ENCODE measurements at places on chromosomes 16 and 17. TPM values are rescaled to one million over a fixed set of nuclear protein-coding genes. Genes with fewer than 3 reads are reported as not detected.

- H3K27me3 ChIP-seq = no peaks in the 10 kb centered on the region
- DNase-seq = no peak
- no peak overlapping the region for H3K27ac ChIP-seq
- peaks cover 26% of the 10 kb centered on the region for H3K4me1 ChIP-seq
These were observed 13.2 kb upstream of the SLC12A3 start for GRCh38 chr16:56851671-56852400.

DNA sequence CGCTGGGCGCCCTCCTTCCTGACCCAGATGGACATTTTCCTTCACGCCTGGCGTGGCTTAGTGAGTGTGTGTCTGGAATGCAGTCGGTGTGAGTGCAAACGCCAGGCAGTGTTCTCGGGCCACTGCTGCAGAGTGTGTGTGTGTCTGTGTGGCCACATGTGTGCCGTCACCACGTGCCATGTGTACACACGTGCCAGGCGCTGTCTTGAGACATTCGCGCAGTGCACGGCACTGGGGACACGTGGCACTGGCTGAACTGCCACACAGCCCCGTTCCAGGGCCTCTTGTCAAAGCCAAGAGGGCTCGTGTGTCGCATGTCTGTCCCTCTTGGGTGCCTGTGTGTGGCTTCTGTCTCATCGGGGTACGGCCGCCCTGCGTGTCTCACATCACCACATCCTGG, 28.8 kb downstream of the MAPK8IP3 start:
- no peaks in the 10 kb centered on the region for H3K27me3 ChIP-seq
- peaks cover 10% of the 10 kb centered on the region for H3K36me3 ChIP-seq
- no peak overlapping the region for H3K27ac ChIP-seq
- H3K4me3 ChIP-seq = no peak overlapping the region
- DNase-seq = no peak

GRCh38 chr16:24736758-24737157, 7.3 kb downstream of the TNRC6A start:
- H3K27ac ChIP-seq = peak overlapping the region; percentile 19
- H3K4me3 ChIP-seq = no peak overlapping the region
- peaks cover 63% of the 10 kb centered on the region for H3K4me1 ChIP-seq
- H3K27me3 ChIP-seq = no peaks in the 10 kb centered on the region

- H3K4me1 ChIP-seq = peaks cover 8% of the 10 kb centered on the region
- no peaks in the 10 kb centered on the region for H3K27me3 ChIP-seq
- no peak overlapping the region for H3K27ac ChIP-seq
- no peak for DNase-seq
These were observed 849 bp upstream of the SOX15 start for GRCh38 chr17:7590743-7591142.

- no peak overlapping the region for H3K4me3 ChIP-seq
- no peaks in the 10 kb centered on the region for H3K27me3 ChIP-seq
- H3K4me1 ChIP-seq = peaks cover 2% of the 10 kb centered on the region
- H3K36me3 ChIP-seq = no peaks in the 10 kb centered on the region
- no peak overlapping the region for H3K27ac ChIP-seq
- no peak for DNase-seq
These were observed 241.8 kb upstream of the CIBAR2 start for GRCh38 chr16:85353839-85354685.

DNA sequence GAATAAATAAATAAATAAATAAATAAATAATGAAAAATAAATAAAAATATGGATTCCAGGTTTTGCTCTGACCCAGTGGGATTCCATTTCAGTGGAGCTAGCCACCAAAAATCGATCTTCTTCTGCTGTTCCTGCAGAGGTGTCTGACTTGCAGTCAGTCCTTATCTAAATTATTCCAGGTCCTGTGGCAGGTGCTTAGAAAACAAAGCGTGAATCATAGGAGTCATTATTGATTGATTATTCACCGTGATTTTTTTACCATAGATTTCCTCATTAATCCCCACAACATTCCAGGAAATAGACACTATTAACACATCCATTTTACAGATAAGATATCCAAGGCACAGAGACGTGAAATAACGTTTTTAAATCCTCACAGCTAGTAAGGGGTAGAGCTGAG, 31.5 kb upstream of the ABR start:
- no peak overlapping the region for H3K27ac ChIP-seq
- H3K36me3 ChIP-seq = no peaks in the 10 kb centered on the region
- H3K4me1 ChIP-seq = no peaks in the 10 kb centered on the region
- no peak overlapping the region for H3K4me3 ChIP-seq
- DNase-seq = no peak
- H3K27me3 ChIP-seq = no peaks in the 10 kb centered on the region

DNA sequence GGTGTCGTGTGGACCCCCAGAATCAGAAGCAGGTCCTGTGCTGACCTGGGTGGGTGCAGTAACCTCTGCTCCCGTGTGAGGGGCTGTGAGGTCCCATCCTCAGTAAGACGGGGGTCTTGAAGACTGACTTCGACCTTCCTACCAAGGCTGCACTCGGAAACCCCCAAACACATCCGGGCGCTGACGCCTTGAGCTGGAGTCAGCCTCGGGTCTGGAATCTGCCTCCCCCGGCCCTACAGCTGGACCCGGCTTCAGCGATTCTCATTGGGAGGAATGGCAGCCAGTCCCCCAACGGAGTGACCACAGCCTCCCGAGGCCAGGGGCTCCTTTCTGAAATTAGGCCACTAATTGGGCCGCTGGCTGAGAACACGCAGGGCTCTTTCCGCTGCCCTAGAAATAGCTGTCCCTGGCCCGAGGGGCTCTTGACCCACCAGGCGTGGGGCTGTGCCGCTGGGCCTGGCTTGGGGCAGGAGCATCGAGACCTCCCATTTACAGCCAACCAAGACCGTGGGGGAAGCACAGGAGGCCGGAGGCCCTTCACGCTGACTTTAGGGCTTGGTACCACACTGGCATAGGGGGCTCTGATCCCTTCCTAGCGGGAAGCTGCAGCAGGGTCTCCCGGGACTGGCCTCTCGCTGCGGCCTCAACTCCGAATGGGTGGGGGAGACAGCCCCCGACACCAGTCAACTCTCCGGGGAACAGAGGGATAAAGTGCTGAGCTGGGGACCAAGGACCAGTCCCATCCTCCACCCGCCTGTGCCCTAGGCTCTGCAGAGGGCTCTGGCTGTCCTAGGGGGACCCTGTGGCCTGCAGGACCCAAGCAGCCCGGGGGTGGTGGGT, 2.6 kb upstream of the GNG13 start:
- H3K4me3 ChIP-seq = no peak overlapping the region
- H3K27me3 ChIP-seq = peaks cover 50% of the 10 kb centered on the region
- H3K36me3 ChIP-seq = no peaks in the 10 kb centered on the region
- no peaks in the 10 kb centered on the region for H3K4me1 ChIP-seq
- H3K27ac ChIP-seq = no peak overlapping the region
- DNase-seq = no peak

DNA sequence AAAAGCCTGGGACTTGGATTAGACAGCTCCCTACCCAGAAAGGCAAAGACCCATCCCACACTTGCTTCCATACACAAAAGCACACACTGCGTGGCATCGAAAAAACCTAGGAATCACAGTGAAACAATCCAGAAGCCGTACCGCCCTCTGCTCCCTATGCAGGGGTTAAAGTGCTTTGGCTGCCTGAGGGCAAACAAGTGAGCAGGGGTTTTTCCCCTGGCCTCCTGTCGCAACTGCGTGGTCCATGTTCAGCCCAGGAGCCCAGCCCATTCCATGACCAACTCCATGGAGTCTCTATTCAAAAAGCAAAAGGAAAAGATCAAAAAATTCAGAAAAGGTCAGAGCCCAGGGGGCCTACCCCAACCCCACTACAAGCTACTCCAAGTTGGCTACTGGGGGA, 3.6 kb upstream of the GSDMB start:
- no peak overlapping the region for H3K4me3 ChIP-seq
- no peak overlapping the region for H3K27ac ChIP-seq
- no peak for DNase-seq

GRCh38 chr17:35132099-35132498, 10.0 kb downstream of the NLE1 start:
- H3K4me1 ChIP-seq = peaks cover 4% of the 10 kb centered on the region
- peaks cover 3% of the 10 kb centered on the region for H3K36me3 ChIP-seq
- no peak overlapping the region for H3K4me3 ChIP-seq
- no peaks in the 10 kb centered on the region for H3K27me3 ChIP-seq
- DNase-seq = no peak
- H3K27ac ChIP-seq = no peak overlapping the region

- DNase-seq = no peak
- no peak overlapping the region for H3K4me3 ChIP-seq
- peaks cover 20% of the 10 kb centered on the region for H3K4me1 ChIP-seq
- no peak overlapping the region for H3K27ac ChIP-seq
- peaks cover 20% of the 10 kb centered on the region for H3K36me3 ChIP-seq
- H3K27me3 ChIP-seq = no peaks in the 10 kb centered on the region
These were observed 9.7 kb downstream of the CFAP20 start for GRCh38 chr16:58119509-58119845.

GRCh38 chr17:74244548-74244947, 29.5 kb upstream of the DNAI2 start:
- H3K4me3 ChIP-seq = no peak overlapping the region
- H3K27ac ChIP-seq = no peak overlapping the region
- no peak for DNase-seq
- no peaks in the 10 kb centered on the region for H3K27me3 ChIP-seq
- H3K36me3 ChIP-seq = no peaks in the 10 kb centered on the region
- H3K4me1 ChIP-seq = peaks cover 30% of the 10 kb centered on the region

GRCh38 chr17:81388091-81388611, 7.1 kb upstream of the BAHCC1 start:
- no peaks in the 10 kb centered on the region for H3K27me3 ChIP-seq
- DNase-seq = no peak
- H3K4me1 ChIP-seq = peaks cover 60% of the 10 kb centered on the region
- peak overlapping the region; percentile 80 for H3K4me3 ChIP-seq

DNA sequence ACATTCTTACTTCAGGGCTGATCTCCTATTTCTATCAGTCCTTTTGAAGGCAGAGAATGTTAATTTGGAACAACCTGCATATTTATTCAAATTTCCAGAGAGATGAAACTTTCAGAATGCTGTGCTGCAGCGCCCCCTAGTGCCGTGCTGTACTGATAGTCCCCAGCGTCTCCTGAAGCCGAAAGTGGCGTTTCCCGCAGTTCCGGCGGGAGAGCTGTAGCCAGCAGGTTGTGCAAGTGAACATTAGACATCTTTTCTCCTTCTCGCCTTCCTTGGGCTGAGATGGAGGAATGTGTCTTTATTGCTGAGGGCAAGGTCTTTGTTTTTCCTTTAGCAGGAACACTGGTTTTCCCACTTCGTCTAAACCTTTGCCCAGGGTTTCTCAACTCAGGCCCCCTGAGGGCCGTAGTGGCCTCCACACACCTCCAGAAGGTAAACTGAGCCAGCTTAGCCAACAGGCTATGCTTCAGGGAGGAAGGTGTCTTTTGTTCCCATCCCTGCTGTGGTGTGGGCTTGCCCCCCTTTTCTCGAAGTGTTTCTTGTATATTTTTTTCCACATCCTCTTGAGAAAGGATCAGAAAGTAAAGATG, 26.4 kb downstream of the USP10 start:
- peak overlapping the region; percentile 41 for H3K27ac ChIP-seq
- no peaks in the 10 kb centered on the region for H3K36me3 ChIP-seq
- H3K27me3 ChIP-seq = no peaks in the 10 kb centered on the region
- DNase-seq = peak; percentile 89
- no peak overlapping the region for H3K4me3 ChIP-seq

GRCh38 chr17:50882851-50883250, 16.7 kb upstream of the TOB1 start:
- no peaks in the 10 kb centered on the region for H3K36me3 ChIP-seq
- H3K27ac ChIP-seq = no peak overlapping the region
- H3K27me3 ChIP-seq = no peaks in the 10 kb centered on the region
- no peak for DNase-seq

DNA sequence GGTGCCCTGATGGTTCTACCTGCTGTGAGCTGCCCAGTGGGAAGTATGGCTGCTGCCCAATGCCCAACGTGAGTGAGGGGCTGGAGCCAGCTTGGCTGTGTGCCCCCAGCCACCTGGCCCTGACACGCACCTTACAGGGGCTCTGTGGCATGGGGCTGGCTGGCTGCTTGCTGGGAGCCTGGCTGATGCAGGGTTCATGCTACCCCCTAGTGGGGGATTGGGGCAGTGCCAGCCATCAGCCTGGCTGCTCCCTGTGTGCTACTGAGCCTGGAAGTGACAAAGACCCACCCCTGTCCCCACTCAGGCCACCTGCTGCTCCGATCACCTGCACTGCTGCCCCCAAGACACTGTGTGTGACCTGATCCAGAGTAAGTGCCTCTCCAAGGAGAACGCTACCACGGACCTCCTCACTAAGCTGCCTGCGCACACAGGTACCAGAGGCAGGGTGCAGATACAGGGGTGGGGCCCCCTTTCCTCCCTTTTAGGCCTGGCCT, 5.7 kb downstream of the GRN start:
- peak; percentile 56 for DNase-seq
- H3K36me3 ChIP-seq = peaks cover 14% of the 10 kb centered on the region
- peaks cover 6% of the 10 kb centered on the region for H3K4me1 ChIP-seq
- H3K27ac ChIP-seq = no peak overlapping the region
- H3K27me3 ChIP-seq = no peaks in the 10 kb centered on the region

DNA sequence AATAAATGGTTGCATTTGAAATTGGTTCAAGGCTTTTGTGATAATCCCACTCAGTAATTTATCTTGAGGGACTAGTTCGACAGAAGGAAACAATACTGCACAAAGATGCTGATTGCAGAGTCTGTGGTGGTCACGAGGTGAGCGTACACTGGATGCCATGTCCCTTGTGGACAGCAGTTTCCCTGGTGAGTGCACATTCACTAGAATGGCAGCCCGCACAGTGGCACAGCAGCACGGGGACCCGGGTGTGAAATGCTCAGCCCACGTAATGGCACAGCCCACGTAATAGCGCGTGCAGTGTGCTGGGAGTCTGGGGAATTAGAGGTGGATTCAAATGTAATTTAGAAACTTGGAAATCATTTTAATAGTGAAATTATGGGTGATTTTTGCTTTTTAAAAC, 154.0 kb downstream of the LGALS9B start:
- H3K36me3 ChIP-seq = no peaks in the 10 kb centered on the region
- no peak overlapping the region for H3K4me3 ChIP-seq
- H3K4me1 ChIP-seq = no peaks in the 10 kb centered on the region

GRCh38 chr17:19301274-19301951, 61.1 kb downstream of the B9D1 start:
- H3K4me1 ChIP-seq = peaks cover 89% of the 10 kb centered on the region
- no peaks in the 10 kb centered on the region for H3K27me3 ChIP-seq
- H3K4me3 ChIP-seq = no peak overlapping the region
- DNase-seq = no peak
- peak overlapping the region; percentile 67 for H3K27ac ChIP-seq

GRCh38 chr17:14069251-14070021, at the start of gene COX10:
COX10 (plus strand) TSS chr17:14069504; CDS start chr17:14069606, 102 bp downstream.
- peak within 1 kb of the TSS; percentile 94 for H3K4me3 ChIP-seq
- no peaks in the 10 kb centered on the region for H3K36me3 ChIP-seq
- H3K27me3 ChIP-seq = no peaks in the 10 kb centered on the region
- peak; percentile 89 for DNase-seq

GRCh38 chr16:23348579-23349469, 46.7 kb downstream of the SCNN1B start:
- H3K4me3 ChIP-seq = no peak overlapping the region
- no peaks in the 10 kb centered on the region for H3K4me1 ChIP-seq
- no peaks in the 10 kb centered on the region for H3K36me3 ChIP-seq
- peaks cover 5% of the 10 kb centered on the region for H3K27me3 ChIP-seq
- DNase-seq = no peak

GRCh38 chr16:51834794-51835193, 683.7 kb upstream of the SALL1 start:
- H3K36me3 ChIP-seq = no peaks in the 10 kb centered on the region
- no peaks in the 10 kb centered on the region for H3K27me3 ChIP-seq
- DNase-seq = no peak
- no peak overlapping the region for H3K27ac ChIP-seq
- no peaks in the 10 kb centered on the region for H3K4me1 ChIP-seq

HBQ1 gene
- not detected for total RNA-seq

SLC26A11 gene
- total RNA-seq = 8.3 TPM

TBC1D3B gene
- total RNA-seq = 1.4 TPM

FBXL16 gene
- not detected for total RNA-seq

SCN4A gene
- total RNA-seq = 2.4 TPM

SLC16A6 gene
- total RNA-seq = 0.68 TPM

ANKS4B gene
- total RNA-seq = not detected

MPP3 gene
- 84.2 TPM for total RNA-seq
